ENCODE measurements at places on chromosomes 6 and 20.

- no peak for DNase-seq
Measured at GRCh38 chr6:51927450-51927849, 160.0 kb downstream of the PKHD1 start.

GRCh38 chr6:17897681-17898080, 89.8 kb downstream of the KIF13A start:
- no peak for DNase-seq

GRCh38 chr20:58375759-58376352, 13.2 kb upstream of the VAPB start:
- DNase-seq: no peak

DNA sequence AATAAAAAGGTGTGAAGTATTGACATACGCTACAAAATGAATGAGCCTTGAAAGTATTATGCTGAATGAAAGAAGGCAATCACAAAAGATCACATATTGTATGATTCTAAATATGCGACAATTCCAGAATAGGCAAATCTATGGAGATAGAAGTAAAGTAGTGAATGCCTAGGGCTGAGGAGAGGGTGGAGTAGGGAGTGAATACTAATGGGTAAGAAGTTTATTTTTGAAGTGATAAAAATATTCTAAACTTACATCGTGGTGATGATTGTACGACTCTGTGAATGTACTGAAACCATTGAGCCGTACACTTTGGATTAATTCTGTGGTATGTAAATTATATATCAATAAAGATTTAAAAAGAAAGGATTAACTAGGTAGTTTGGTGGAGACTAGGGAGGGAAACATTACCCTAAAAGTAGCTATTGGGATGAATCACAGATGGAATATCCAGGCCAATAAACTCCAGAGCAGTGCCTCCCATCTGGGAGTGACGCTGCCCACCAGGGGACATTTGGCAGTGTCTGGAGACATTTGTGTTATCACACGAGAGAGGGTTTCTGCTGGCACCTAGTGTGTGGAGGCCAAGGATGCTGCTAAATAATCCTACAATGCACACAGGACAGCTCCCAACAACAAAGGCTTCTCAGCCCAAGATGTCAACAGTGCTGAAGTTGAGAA, 214.2 kb upstream of the PCSK2 start:
- no peak for DNase-seq

- DNase-seq: no peak
Measured at GRCh38 chr20:24808616-24809015, 140.5 kb upstream of the CST7 start.

DNA sequence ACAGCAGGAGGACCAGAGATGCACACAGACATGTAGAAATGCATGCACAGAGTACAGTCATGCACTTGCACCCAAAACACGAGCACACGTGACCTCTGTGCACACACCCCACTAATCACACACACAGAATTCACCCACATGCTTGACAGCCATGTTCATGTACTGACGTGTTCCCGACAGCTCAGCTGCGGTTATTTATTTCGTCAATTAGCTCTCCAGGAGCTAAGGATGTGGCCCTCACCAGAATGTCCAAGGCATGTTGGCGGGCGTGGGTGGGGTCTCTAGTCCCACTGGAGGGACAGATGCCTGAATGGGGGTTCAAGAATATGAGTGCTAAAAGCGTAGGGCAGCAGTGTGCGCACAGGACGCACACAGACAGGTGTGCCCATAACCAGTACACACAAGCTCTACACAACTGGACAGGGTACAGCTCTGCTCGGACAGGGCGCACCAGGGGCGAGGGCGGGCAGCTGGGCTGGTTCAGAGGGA, 571 bp upstream of the PRPF6 start:
- no peak for DNase-seq

DNA sequence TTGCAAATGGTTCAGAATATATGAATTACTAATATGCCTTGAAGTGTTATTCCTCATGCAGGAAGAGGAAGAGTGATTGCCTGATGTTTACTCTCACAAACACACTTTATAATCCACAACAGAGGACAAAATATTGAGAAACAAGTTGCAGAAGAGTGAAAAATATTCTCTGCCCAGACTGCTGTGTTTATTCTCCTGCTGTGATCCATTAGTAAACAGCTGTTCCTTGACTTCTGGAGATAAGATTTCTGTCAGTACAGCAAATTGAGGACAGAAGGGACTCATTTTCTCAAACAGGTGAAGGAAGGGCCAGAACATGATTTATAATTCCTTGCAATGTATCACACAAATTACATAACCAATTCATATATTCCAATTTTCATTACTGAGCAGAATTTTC, 148.0 kb downstream of the EPM2A start:
- no peak for DNase-seq

DNA sequence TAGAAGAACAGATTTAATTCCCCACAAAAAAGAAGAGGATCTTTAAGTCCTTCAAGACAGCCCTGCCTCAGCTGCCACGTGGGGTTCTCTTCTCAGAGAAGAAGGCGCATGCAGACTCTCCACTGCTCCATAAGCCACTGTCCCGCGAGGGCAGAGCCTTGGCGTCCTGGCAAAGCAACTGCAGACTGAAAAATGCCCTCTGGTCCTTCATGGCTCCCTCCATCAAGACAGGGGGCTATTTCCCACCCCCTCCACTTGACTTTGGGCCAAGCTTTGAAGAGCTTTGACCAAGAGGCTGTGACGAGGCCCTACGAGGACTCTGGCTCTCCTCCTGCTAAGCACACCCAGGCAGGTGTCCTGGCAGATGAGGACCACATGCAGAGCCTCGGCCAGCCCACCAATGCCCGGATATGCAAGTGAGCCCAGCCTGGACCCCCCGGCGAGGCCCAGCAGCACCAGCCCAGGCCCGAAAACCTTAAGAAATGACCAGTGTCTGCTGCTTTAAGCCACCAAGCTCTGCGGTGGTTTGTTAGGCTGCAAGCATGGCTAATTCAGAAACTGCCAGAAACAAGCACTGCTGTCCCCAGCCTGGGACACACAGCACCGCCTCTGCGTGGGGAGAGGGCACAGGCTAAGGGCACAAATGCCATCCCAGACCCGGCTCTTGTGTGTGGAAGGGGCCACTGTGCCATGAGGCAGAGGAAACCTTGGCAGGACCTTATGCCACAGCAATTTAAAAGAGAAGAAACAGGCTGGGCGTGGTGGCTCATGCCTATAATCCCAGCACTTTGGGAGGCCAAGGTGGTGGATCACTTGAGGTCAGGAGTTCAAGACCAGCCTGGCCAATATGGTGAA, 16.1 kb downstream of the GMEB2 start:
- no peak for DNase-seq

- DNase-seq: no peak
Measured at GRCh38 chr6:54920628-54921027, 74.1 kb downstream of the FAM83B start.

- DNase-seq: no peak
Measured at GRCh38 chr6:111993342-111993741, 60.6 kb upstream of the CCN6 start.

GRCh38 chr20:8246716-8247115, 114.7 kb downstream of the PLCB1 start:
- DNase-seq: no peak

GRCh38 chr20:35544436-35544835, 2.6 kb downstream of the ERGIC3 start:
- DNase-seq: no peak

DNA sequence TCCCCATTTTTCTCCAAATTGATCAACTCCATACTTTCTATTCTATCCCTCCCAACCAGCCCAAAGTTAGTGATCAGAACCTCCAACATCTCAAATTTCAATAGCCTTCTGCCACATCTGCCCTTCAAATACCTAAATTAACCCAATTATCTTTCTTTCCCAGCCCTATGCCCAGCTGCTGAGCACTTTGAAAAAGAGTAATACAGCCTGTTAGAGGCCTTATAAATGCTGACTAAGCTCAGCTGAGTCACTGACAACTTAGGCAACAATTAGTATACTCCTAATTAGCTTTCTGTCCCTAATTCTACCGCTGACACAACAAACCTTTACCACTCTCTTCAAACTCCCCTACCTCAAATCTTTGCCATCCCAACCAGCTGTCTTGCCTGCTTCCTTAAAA, 23.5 kb downstream of the RUNX2 start:
- DNase-seq: no peak

DNA sequence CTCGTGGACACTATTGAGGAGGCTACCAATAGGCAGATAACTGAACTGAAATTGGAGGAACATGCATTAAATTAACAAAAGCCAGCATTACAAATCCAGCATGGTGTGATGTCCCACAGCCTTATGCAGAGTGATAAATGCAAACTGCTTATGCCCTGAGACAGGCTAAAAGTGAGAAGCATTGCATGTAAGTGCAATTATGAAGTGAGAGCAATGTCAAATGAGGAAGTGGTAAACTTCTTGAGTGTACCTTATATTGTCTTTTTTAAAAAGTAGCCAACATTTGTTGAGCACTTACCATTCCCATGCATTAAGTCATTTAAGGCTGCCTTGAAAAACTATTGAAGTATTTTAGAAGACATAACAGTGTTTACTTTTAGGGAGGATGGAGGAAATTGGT, 212.2 kb downstream of the TBC1D7 start:
- DNase-seq: no peak

DNA sequence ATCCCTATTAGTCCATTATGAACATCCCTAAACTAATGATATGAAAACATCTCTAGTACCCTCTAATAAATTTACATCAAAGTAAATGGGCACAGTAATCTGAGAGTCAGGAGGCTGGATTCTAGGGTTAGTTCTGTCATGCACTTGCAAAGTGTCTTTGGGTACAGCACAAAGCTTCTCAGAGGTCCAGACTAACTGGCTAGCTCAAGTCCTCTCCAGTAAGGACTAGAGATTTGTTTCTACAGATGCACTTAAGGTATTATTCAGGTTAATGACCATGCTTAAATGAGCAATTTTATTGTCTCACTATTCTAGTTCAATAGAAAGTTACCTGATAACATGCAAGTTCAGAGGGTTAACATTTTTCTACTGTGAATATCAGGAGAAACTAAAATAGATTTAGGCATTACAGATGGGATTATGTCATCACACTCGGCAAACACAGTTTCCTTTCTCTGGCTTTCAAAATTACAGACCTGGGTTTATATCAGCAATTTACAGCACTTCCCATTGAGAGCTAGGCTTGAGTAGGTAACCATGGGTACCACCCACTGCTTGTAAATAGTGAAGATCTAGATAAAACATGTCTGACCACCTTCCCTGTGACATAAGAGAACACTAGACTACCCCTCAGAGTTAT, 402.9 kb upstream of the RUNX2 start:
- DNase-seq: peak; percentile 10

- DNase-seq: no peak
Measured at GRCh38 chr20:63889241-63890200, 5.4 kb upstream of the DNAJC5 start.

DNA sequence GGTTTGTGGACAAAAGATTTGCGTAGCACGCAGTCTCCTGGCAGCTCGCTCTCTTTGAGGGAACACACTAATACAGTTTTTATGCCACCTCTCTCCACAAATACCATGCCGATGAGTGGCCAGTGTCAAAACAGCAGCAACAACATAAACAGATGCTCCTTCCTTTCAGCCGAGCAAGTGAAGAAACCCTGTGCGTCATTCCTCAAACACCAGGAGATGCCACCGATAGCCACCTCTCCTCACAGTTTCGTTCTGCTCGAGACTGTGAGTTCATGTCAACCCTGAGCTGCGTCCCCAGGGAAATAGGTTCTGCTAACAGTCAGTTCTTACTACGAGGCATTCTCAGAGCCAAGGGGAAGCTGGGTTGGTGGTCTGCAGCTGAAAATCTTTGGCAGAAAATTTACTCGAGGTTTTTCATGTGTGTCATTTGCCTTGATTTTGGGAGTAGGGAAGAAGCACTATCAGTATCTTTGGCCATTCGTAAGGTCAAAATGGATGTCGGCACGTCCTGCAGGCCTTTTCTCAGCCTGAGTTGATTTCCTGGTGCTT, 59.9 kb downstream of the EYA2 start:
- DNase-seq: no peak

DNA sequence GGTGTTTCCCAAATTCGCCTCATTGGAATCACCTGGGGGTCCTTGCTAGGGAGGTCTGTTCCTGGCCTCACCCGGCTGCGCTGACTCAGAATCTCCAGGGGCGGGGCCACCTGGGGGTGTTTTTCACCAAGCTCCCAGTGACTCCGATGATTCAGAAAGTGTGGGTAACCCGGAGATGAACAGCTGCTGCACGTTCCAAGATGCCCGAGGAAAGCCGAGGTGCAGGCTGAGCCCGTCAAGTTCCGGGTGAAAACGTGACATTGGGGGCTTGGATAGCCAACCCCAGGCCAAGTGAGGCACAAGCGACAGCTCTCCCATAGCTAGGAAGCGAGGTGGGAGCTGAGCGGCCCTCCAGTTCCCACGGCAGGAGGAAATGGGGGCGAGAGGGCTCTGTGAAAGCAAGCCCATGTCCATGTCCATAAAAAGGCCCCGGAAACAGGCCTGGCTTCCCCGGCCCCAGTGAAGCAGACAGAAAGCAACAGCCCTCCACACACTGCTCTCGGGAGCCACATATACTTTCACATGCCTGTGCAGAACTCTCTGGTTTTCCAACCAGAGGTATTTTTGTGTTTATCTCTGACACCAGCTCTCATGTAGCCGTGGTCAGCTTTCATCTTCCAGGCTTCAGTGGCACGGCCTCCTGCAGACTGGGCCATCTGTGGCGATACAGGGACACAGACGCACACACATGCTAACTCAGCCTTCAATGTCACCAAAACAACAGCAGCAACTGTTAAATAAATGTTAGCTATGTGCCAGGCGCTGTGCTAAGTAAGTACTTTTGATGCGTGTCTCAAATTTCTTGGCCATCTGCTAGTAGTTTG, 90.7 kb upstream of the CCDC28A start:
- no peak for DNase-seq

DNA sequence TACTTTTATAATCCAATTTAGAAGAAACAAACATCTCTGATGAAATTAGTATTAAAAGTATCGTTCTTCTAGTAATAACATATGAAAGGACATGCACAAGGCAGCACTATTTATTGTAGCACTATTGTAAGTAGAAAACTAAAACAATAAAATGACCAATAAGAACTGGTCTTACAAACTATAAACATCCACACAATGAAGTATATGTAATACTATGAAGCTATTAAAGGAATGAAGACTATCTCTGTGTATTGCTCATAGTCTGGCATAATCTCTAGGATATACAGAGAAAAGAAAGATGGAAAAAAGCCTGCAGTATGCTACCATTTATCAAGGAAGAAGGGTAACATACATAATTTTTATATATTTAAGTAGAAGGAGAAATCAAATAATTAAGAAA, 16.7 kb downstream of the LCA5 start:
- DNase-seq: no peak

GRCh38 chr6:107679457-107679856, 144.7 kb downstream of the SCML4 start:
- no peak for DNase-seq

Data from activated gamma-delta T cell treated with Interleukin-2 at 50 U/mL for 16 hours (primary cell).